ENCODE measurements at places on chromosomes 2 and 18.

DNA sequence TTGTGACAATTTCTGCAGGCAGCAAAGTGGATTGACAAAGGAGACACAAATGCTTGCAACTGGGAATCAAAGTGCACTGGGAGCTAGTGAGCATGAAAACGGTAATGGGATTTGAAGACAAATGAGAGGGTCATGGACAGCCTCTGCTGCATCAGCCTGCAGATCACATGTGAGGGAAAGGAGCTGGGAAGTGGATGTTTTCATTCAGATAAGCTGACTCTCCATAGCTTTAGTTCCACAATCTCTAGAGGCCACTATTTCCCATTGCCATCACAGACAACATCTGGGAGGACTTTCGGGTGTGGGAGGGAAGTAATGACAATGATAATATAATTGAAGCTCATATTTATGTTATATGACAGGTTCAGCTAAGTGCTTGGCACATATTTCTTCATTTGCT lies 28.4 kb downstream of the ADCYAP1 start:
- DNase-seq, result no peak

DNA sequence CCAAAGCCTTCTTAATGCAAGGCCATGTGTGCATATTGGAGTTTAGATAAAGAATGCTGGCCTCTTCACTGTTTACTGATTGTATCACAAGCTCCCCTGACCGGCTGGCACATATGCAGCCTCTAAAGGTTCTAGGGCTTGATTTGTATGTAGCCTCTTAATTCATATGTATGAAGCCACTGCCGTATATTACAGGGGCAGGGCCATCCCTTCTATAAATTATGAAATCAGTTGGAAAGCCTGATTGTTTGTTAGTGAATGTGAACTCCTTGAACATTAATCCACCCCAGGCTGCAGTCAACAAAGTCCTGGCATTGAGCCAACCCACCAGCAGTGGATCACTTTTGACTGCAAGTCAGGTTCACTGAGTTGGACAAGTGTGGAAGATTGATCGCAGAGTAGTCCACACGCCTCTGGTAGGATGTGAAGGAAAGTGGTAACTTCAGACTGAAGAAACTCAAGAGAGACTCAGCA lies 61.6 kb upstream of the PARD3B start:
- DNase-seq, result no peak

DNA sequence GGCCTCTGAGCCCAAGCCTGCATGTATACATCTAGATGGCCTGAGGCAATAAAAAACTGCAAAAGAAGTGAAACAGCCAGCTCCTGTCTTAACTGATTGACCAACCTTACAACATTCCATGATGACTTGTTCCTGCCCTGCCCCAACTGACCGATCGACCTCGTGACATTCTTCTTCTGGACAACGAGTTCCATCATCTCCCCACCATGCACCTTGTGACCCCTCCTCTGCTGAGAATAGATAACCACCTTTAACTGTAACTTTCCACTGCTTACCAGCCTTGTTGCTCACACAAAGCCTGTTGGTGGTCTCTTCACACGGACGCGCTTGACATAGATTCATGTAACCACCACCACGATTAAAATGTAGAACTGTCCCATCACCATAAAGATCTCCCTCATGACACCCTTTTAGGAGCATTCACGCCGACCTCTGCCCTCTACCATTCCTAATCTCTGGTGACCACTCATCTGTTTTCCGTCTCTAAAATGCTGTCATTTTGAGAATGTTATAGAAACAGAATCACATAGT lies 120.1 kb upstream of the REV1 start:
- DNase-seq, result no peak

- no peak for DNase-seq
These were observed 111.2 kb downstream of the KLF7 start for GRCh38 chr2:207054521-207054920.

DNA sequence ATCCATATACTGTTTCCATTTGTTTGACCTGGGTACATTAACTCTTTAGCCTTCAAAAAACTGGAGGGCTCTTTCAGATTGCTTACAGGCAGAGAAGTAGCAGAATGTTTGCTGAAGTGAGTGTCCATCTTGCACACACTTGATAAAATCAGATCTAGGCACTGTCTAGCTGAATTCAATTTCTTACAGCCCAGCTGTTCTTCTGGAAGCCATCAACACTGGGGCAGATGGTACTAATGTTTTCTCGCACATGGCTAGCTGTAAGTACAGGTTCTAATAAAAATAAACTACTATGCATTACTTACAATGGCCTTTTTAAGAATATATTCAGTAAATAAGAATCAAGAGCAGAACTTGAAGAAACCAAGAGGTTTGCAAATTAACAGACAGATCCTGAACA lies 175.9 kb downstream of the NBAS start:
- DNase-seq, result no peak

GRCh38 chr2:215760557-215760956 lies 252.8 kb downstream of the MREG start:
- DNase-seq, result no peak

DNA sequence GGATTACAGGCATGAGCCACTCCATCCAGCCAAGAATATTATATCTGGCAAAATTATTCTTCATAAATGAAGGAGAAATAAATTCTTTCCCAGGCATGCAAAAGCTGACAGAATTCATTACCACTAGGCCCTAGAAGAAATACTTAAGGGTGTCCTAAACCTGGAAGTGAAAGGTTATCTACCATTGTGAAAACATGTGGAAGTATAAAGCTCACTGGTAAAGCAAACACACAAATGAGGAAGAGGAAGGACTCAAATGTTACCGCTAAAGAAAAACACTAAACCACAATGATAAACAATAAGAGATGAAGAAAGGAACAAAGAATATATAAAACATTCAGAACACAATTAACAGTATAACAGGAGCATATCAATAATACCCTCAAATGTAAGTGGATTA lies 171.8 kb downstream of the CAMKMT start:
- no peak for DNase-seq

GRCh38 chr2:219309278-219309677 lies at the start of gene PTPRN:
Gene PTPRN (minus strand): TSS chr2:219309401. CDS start chr2:219309332, 69 bp downstream.
- DNase-seq, result peak; percentile 67

DNA sequence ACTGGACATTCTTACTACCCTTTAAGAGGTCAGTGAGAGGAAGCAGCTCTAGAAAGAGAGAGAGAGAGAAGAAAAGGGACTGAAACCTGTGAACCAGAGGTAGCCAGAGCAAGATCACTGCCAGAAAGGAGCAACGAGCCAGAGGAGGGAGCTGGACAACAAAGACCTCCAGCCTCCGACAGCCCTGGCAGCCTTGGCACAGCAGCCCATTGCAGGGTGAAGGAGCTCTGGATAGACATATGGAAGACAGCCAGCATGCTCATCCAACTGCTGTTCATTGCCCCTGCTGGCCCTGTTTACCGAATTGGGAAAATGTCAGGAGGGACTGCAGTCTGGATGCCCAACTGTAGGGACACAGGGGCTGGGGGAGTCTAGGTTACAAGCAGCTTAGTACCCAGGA lies 228.4 kb upstream of the SLC35G4 start:
- no peak for DNase-seq

- no peak for DNase-seq
These were observed 15.0 kb downstream of the RAB27B start for GRCh38 chr18:54843314-54843713.

- DNase-seq, result no peak
These were observed 92.3 kb downstream of the PRKCE start for GRCh38 chr2:45743531-45744396.

DNA sequence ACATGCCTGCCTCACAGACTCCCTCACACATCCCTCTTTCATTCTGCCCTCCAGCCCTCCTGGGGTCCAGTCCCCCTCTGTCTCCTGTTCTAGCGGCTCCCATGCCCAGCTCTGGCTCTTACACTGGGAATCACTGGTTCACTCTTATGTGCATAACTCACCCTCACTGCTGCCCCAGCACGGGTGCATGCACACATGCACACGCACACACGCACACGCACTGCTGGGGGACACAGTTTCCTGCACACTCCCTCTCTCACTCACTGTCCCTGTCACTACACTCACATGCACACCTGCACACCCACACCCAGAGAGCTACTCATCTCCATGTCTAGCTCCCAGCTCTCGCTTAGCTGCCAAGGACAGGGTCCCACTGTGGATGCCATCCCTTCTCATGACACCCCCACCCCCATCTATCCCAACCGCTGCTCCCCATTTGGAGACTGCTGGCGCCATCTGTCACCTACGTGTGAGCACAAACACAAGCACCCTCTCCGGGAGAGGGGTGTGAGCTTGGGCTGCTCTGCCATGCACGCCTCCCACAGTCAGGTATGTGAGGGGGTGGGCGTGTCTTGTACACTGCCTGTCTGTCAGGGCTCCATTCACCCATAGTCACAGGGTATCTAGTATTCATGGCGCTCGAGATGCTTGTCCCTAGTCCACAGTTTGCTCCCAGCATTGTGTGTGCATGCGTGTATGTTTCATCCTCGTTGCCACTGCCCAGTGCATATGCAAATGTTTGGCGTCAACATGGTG lies 1.8 kb downstream of the ASIC4 start:
- DNase-seq, result no peak

DNA sequence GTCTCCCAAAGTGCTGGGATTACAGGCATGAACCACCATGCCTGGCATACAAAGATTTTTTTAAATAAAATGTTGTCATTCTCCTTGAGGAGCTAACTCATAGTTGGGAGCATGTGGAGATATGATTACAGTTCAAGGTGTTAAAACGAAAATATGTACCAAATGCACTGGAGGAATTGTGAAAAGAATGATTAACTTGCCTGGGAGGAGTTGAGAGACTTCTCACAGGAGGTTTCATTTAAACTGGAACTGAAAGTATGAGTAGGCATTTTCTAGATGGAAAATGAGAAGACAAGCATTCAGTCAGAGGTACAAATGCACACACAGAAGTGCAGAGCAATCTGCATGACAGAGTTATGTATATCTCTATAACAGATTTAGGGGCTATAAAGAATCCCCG lies 126.6 kb upstream of the PDE1A start:
- no peak for DNase-seq

DNA sequence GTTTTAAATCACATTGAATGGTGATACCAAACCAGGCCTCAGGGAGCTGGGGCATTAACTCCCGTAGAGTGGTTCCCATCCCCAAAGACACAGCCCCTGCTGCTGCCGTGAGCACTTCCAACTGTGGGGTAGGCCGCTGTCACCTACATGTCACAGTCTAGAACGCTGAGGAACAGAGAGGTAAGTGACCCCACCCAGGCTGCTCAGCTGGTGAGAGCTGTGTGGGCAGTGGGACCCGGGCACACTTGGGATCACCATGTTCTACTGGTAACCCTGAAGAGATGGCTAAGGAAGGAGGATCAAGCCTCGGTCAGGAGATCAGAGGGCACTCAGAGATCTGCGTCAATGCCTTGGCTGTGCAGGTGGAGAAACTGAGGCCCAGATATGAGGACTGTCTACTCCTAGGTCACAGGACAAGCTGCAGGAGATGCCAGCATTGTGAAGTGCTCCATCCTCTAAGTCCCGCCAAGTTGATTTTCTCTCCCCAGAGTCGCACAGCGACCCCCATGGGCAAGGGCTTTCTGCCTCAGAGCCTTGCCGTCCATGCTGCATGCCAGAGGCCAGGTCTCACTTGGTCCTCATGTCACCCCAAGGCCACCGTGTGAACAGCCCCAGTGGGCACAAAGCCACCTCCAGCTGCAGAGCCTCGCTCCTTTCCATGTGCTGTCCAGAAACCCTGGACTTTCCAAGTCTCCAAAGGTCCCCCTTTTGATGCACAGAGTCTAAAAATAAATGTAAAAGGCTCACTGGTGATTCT lies 144.2 kb upstream of the OTOS start:
- no peak for DNase-seq

DNA sequence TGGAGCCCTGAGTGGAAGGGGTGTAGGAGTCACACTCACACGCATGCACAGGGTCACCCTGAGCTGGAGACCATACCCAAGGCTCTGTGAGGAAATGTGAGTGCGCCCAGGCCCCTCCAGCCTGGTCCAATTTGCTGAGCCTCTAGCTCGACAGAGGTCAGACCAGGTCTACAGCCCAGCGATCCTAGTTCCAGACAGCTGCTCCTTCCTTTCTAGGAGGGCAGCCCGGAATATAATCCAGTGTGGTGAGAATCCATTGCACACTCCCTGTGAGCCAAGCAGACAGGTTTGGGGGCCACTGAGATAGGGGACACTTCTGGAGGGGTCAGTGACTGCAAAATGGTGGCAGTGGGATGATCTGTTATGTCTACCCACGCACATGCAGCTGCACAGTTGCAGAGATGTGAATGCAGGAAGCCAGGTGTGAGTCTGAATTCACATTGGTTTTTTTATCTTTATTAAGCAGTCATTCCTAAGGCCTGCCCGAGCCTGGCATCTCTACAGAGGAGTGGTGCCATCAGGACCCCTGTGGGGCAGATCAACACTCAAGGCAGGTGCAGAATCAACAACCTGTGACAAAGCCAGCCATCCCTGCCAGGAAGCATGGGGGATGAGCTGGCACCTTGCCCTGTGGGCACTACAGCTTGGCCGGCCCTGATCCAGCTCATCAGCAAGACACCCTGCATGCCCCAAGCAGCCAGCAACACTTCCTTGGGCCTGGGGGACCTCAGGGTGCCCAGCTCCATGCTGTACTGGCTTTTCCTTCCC lies at the start of gene GPR148:
Gene GPR148 (plus strand): TSS at position 522 of the 768 bp plus-strand sequence. CDS start 82 bp downstream, at position 604.
- DNase-seq, result no peak

- DNase-seq, result no peak
These were observed 32.5 kb upstream of the IL1RL1 start for GRCh38 chr2:102278720-102279390.

GRCh38 chr18:41378598-41378997 lies 576.4 kb upstream of the PIK3C3 start:
- DNase-seq, result no peak

- DNase-seq, result no peak
These were observed 108.5 kb upstream of the LYPD6 start for GRCh38 chr2:149221898-149222297.

- DNase-seq, result no peak
These were observed 6.2 kb upstream of the ARHGEF4 start for GRCh38 chr2:130830538-130830937.

- DNase-seq, result peak; percentile 64
These were observed 16.6 kb upstream of the PCBP1 start for GRCh38 chr2:70070542-70071268.

GRCh38 chr18:79935098-79935480 lies 16.4 kb downstream of the SLC66A2 start:
- DNase-seq, result no peak

GRCh38 chr2:70450641-70451250 lies 102.9 kb downstream of the TGFA start:
- no peak for DNase-seq

DNA sequence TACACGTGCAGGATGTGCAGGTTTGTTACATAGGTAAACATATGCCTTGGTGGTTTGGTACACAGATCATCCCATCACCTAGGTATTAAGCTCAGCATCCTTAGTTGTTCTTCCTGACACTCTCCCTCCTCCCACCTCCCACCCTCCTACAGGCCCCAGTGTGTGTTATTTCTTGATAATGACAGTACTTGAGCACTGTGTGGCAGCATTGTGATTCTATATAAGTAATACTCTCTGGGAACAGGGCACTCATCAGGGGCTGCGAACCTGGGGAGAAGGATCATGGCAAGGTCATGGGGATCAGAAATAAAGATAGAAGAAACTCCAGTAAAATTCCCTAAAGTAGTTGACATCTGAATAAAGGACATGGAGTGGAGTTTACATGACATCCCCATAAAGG lies 1256.2 kb upstream of the CRIM1 start:
- no peak for DNase-seq

Measured in amygdala (tissue), 56 donors.